ENCODE measurements at places on chromosomes 11 and 22. TPM values are rescaled to one million over a fixed set of nuclear protein-coding genes. Genes with fewer than 3 reads are reported as not detected.

The HTR3B gene
- 0.08 TPM for polyA plus RNA-seq

The ZBTB16 gene
- polyA plus RNA-seq: 1.9 TPM

- no peak for DNase-seq
Observed at GRCh38 chr11:106276126-106276525, 198.7 kb downstream of the AASDHPPT start.

GRCh38 chr11:17406082-17406817 is 17.8 kb upstream of the KCNJ11 start:
- DNase-seq: no peak

GRCh38 chr11:80819271-80819670 is 1378.4 kb upstream of the TENM4 start:
- no peak for DNase-seq

DNA sequence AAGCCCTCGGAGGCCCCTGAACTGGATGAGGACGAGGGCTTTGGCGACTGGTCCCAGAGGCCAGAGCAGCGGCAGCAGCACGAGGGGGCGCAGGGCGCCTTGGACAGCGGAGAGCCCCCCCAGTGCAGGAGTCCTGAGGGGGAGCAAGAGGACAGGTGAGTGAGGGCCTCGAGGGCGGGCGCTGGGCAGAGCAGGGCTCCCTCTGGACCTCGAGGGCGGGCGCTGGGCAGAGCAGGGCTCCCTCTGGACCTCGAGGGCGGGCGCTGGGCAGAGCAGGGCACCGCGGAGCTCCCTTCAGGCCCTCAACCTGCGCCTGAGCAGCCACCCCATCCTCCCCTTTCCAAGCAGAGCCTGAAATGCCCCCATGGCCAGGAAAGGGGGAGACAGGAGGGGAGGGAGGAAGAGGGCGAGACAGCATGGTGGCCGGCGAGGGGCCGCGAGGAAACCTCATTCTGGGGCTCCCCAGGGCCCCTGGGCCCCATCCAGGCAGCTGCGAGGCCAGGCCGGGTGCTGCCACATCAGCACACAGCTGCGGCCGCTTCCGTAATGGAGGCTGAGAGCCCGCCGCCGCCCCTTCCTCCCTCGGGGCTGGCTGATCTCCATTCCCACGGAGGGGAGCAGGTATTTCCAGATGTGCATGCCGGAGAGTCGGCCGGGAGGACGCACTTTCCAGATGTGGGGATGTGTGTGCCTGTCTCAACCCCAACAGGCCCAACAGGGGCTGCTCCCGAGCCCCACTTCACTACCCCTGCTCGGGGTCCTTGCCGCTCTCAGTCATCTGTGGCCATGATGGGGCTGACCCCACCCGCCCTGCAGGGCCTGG is 10.0 kb downstream of the PRR33 start:
- no peak for DNase-seq

- no peak for DNase-seq
Observed at GRCh38 chr22:26681395-26681821, 24.0 kb downstream of the MIAT start.

GRCh38 chr11:925158-925495 is 543 bp upstream of the AP2A2 start:
- DNase-seq: no peak

DNA sequence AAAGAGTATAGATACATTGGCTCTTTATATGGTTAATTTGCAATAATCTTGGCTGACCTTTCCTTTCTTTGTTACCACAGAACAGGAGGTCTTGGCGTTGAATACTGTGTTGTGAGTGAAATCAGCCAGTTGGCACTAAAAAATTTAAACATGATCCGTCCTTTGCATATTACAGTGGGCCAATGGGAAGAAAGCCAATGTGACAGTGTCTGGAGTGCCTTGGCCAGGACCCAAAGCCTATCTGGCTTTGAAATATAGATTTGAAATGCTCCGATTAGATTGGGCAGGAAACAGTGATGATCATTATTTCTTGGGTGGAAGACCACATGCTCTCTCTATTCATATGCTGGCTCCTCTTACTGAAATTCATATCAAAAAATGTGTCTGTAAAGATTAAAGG is 339.6 kb upstream of the ANO3 start:
- DNase-seq: no peak

DNA sequence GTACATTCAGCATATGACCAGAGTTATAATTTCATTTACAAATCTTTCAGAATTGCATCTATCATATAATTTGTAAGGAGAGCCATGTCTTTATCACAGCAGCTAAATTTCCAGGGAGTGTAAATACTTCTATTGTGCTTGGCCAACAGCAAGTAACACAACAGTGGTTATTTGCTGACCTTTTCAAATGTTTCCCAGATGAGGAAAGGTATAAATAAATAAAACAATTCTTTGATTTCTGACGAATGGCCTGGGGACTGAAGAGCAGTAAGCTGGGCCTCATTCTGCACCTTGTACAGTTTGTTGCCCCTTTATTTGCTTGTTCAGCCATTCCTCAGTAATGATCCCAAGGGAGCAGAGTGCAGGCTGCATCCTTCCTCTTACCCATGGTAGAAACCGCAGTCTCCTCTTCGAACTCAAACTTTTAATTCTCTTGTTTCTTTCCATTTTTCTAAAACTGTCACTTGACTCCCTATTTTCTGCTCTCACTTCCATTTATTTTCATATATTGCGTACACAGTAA is 132.8 kb downstream of the DDX10 start:
- DNase-seq: no peak

DNA sequence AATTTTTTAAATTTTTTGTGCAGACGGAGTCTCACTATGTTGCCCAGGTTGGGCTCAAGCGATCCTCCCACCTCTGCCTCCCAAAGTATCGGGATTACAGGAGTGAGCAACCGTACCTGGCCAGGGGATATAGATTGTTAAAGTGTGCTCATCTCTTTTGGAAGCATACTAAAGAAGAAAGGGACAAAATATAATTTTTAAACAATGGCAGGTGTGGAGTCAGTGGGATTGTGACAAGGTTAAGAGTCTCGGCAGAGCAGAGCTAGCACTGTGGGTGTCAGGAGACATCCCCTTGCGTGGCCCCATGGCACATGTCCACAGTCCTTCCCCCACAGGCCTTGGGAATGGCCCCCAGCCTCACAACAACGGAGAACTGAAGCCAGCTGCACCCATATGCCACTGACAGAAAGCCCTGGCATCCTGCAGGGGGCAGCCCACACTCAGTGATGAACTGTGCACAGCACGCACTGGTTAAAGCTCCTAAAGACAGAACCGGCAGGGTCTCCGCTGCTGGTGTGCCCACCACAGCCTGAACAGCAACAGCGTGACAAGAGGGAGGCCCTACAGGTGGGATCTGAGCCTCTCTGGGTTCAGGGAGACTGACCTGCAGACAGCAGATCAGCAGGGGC is 29.9 kb downstream of the SERPIND1 start:
- peak; percentile 16 for DNase-seq

- no peak for DNase-seq
Observed at GRCh38 chr11:889687-890475, 20.7 kb downstream of the CHID1 start.

DNA sequence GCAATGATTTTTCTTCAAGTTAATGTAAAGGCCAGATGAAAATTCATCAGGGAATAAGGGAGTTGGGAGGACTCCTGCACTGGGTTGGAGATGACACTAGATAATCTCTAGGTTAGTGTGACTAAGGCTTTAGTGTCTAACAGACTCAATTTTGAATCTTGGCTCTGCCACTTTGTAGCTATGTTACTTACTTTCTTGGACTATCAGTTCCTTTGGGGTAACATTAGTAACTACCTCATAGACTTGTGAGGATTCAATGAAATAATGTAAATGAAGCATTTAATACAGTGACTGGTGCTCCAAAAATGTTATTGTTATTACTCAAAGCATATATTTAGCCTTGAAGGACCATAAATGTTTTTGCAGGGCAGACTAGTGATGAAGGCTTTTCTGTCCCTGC is 9.6 kb upstream of the CCDC89 start:
- DNase-seq: no peak
